ENCODE measurements at places on chromosomes 16 and 17. TPM values are rescaled to one million over a fixed set of nuclear protein-coding genes. Genes with fewer than 3 reads are reported as not detected.

Gene LPO
- 1.8 TPM for total RNA-seq

Gene DRC3
- 22.1 TPM for total RNA-seq

Gene FTSJ3
- 47.2 TPM for total RNA-seq

Gene CPHXL2
- total RNA-seq, result 0.31 TPM

DNA sequence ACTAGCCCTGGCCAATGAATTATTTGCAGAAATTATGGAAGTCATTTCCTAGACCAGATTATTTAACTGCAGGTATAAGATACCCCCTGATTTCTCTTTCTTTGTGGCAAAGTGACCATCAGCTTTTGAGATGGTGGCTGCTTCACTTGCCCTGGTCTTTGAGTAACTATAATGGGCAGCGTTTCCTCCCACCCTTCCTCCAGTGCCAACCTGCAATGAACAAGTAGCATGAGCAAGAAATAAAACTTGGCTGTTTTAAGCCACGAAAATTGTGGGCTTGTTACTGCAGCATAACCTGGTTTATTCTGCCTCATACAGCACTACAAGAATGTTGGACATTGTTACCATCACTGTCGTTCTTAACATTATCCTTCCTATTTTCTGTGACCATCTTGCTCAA, 105.3 kb downstream of the CYLD start:
- no peaks in the 10 kb centered on the region for H3K27me3 ChIP-seq
- no peak overlapping the region for H3K27ac ChIP-seq
- H3K4me1 ChIP-seq, result no peaks in the 10 kb centered on the region
- DNase-seq, result no peak

DNA sequence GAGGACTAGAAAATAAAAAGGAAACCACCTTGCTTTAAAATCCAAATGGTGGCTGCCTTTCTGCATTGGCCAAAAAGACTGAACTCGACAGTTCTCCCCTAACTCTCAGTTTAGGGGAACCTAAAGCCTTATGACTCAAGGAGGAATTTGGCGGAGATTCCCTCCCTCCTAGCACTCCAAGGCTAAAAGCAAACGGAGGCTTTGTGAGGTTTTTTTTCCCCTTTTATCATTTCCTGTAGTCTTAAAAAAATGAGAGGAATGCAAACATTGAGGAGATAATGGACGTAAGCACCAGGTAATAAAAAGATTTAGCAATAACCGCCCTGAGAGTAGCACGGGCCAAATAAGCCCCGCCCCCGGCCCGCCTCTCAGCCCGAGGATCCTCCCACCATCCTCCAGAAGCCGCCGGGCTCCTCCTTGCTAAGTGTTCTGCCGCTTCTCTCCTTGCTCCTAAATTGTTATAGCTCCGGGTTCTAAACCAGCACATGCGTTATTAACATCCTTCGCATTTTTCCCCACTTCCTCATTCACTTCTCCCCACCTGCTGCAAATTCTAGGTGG, 5.8 kb upstream of the KIFC3 start:
- no peaks in the 10 kb centered on the region for H3K36me3 ChIP-seq
- no peaks in the 10 kb centered on the region for H3K27me3 ChIP-seq
- DNase-seq, result peak; percentile 89
- peak overlapping the region; percentile 15 for H3K4me3 ChIP-seq

DNA sequence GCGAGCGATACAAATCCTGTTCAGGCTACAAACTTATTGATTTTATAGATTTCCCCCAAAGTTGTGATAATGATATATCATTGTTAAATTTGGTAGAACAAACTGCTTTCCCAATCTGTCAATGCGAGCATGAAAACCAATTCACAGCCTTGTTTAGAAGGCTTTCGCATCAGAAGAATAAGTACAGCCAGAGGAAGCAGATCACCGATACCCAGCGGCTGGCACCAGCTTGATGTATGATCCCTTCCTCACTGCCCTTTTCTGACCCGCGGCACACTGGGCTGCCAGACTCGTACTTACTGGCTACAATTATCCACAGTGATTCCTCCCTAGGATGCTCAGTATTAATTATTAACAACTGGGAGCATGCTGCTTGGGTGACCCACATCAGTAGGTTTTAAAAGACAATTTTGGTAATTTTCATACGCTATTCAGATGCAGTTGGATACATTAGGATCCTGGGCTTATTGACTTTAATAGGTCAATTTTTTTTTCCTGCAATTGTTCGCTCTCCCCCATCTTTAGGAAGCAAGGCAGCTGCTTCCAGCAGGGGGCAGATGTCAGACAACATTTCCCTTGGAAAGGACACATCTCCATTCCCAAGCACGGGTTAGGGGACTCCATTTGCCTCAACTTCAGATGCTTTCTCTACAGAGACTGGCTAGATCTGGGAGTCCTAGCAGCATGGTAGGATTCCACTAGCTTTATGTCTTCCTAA, 582.7 kb upstream of the PSMD7 start:
- H3K36me3 ChIP-seq, result no peaks in the 10 kb centered on the region
- no peak overlapping the region for H3K27ac ChIP-seq
- no peak overlapping the region for H3K4me3 ChIP-seq
- peak; percentile 55 for DNase-seq
- H3K27me3 ChIP-seq, result no peaks in the 10 kb centered on the region
- H3K4me1 ChIP-seq, result no peaks in the 10 kb centered on the region

DNA sequence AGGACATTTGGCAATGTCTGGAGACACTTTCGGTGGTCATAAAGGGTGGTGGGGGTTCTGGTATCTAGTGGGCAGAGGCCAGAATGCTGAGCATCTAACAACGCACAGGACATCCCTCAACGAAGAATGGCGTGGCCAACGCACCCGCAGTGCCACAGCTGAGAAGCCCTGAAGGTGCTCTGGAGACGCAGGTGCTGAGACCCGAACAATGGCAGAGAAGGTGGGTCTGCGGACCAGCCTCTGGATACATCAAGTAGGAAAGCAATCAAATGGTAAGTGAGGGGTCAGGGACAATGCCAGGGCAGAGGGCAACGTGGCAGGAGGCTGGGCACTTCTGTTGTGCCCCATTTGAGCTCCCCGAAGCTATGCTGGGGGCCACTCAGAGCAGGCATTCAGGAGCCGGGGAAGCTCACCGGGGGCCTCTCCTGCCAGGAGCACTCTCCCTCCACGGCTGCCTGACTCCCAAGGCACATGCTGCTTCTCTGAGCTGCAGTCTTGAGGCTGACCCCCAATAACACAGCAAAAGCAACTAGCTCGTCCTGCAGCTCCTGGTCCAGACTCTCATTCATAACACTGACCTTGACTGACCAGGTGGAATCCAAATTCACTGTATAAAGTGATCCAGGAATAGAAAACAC, 26.0 kb downstream of the SPHK1 start:
- DNase-seq, result no peak
- no peak overlapping the region for H3K4me3 ChIP-seq
- H3K27ac ChIP-seq, result no peak overlapping the region
- no peaks in the 10 kb centered on the region for H3K36me3 ChIP-seq
- no peaks in the 10 kb centered on the region for H3K27me3 ChIP-seq
- H3K4me1 ChIP-seq, result peaks cover 24% of the 10 kb centered on the region

- peaks cover under 1% of the 10 kb centered on the region for H3K4me1 ChIP-seq
- no peaks in the 10 kb centered on the region for H3K36me3 ChIP-seq
- no peak overlapping the region for H3K27ac ChIP-seq
- H3K27me3 ChIP-seq, result no peaks in the 10 kb centered on the region
- no peak overlapping the region for H3K4me3 ChIP-seq
These were observed 4.2 kb downstream of the RFNG start for GRCh38 chr17:82047379-82047778.

- H3K27me3 ChIP-seq, result no peaks in the 10 kb centered on the region
- H3K36me3 ChIP-seq, result no peaks in the 10 kb centered on the region
- peaks cover 9% of the 10 kb centered on the region for H3K4me1 ChIP-seq
- H3K4me3 ChIP-seq, result no peak overlapping the region
- no peak overlapping the region for H3K27ac ChIP-seq
- DNase-seq, result no peak
These were observed 57.2 kb downstream of the NUP93 start for GRCh38 chr16:56787167-56787566.

GRCh38 chr16:17354141-17354601, 116.6 kb downstream of the XYLT1 start:
- H3K36me3 ChIP-seq, result no peaks in the 10 kb centered on the region
- H3K4me1 ChIP-seq, result peaks cover 17% of the 10 kb centered on the region
- no peak overlapping the region for H3K27ac ChIP-seq
- no peaks in the 10 kb centered on the region for H3K27me3 ChIP-seq

DNA sequence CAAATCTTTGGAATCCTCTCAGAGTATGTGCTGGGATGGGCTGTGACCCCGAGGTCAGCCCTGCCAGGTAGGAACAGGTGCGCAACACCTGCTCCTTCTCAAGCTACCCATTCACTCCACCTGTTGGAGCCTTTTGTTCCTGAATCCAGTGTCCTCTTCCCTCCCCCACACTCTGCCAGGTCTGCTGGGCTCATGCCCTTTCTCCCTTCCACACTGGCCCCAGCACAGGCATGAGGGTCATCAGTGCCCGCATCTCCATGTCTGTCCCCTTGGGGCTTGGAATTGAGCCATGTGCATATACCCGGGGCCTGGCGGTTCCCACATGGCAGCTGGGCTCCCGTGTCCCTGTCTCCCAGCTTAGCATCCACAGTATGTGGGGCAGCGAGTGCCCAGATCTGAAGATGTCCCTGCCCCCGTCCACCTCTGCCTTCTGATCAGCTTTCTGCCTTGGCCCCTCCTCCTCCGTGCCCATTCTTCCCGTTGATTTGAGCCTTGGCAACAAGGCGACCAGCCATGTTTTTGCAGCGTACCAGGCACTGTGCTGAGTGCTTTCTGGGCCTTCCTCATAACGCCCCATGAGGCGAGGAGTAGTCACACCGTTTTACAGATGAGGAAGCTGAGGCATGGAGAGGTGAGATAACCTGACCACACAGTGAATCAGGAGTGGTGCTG, 102.2 kb downstream of the RAP1GAP2 start:
- no peaks in the 10 kb centered on the region for H3K36me3 ChIP-seq

GRCh38 chr17:35433075-35433894, 985 bp upstream of the SLFN12 start:
- H3K4me1 ChIP-seq, result peaks cover 12% of the 10 kb centered on the region
- H3K27me3 ChIP-seq, result no peaks in the 10 kb centered on the region
- peak overlapping the region; percentile 52 for H3K27ac ChIP-seq

DNA sequence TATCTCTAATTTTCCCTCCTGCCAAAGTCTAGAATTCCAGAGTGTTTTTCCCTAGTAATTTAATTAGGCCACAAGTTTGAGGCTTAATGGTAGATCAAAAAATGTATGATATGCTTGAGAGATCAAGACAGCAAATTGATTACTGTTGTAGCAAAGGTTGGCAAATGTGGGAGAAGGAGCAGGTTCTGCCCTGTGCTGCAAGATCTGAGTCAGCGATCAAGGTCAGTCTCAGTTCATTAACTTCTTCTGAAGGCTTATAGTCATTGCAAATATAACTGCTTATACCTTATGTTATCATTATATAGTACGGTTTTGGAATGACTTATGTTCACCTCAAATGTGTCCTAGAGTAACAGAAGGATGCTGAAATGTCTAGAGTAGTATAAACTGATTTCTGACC, 231.1 kb upstream of the TBX2 start:
- no peaks in the 10 kb centered on the region for H3K36me3 ChIP-seq
- no peak for DNase-seq
- no peak overlapping the region for H3K4me3 ChIP-seq
- no peaks in the 10 kb centered on the region for H3K27me3 ChIP-seq

DNA sequence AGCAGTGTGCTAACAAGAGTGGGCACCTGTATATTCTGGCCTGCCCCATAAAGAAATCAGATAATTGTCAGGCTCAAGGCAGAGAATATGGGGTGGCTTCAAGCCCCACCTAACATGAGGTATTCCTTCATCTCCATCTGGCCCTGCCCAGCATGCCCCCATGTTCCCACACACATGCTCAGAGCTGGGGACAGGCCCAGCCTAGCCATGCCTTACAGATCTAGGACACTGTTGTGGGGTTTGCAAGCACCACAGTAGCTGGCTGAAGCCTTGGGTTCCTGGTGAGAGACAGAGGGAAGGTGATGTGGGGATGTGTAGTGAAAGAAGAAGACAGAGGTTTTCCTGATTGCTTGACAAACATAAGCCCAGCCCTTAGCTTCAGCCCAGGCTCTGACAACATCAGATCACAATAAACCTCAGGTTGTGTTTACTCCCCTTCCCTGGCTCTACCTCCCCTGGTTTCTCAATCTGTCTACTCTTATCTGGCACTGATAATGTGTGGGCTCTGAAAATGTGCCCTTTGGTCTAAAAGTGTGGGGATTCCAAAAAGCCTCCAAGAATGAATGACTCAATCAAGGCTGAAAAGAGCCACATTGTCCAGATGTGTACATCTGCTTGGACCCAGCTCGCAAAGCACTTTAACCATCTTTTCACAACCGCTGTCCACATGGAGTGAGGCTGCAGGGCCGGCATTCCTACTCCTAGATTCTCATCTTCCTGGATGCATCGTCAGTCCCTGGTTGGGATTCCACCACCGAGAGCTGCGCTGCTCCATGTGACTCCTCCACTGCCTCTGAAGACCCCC, 34.4 kb downstream of the CDRT4 start:
- H3K36me3 ChIP-seq, result no peaks in the 10 kb centered on the region
- H3K4me3 ChIP-seq, result no peak overlapping the region
- no peak for DNase-seq
- no peaks in the 10 kb centered on the region for H3K27me3 ChIP-seq
- H3K4me1 ChIP-seq, result peaks cover 6% of the 10 kb centered on the region

DNA sequence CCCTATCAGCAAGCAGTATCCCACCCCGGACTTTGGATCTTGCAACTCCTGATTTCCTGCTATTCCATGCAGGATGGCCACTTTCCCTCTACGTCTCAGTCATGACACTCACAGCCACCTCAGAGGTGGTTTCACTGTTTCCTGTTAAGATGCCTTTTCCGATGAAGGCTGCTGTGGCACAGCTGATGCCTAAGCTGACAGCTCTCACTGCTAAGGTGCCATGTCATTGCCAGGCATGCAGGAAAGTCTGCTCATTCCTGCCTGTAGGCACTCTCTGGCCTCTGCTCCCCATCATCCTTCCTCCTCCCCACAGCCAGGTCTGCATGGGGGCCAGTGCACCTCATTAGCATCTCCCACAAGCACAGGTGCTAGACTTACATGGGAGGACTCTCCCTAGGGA, 173.0 kb downstream of the CBLN1 start:
- H3K4me3 ChIP-seq, result no peak overlapping the region
- H3K27ac ChIP-seq, result no peak overlapping the region
- no peak for DNase-seq
- H3K4me1 ChIP-seq, result no peaks in the 10 kb centered on the region
- no peaks in the 10 kb centered on the region for H3K36me3 ChIP-seq
- H3K27me3 ChIP-seq, result no peaks in the 10 kb centered on the region

GRCh38 chr16:57016301-57016700, 26.9 kb downstream of the NLRC5 start:
- no peaks in the 10 kb centered on the region for H3K36me3 ChIP-seq
- no peaks in the 10 kb centered on the region for H3K27me3 ChIP-seq
- H3K4me3 ChIP-seq, result no peak overlapping the region
- H3K27ac ChIP-seq, result no peak overlapping the region
